Activated naive CD4-positive, alpha-beta T cell treated with Interleukin-2 at 50 U/mL for 16 hours (primary cell): ENCODE measurements at places on chromosomes 16 and 17.

DNA sequence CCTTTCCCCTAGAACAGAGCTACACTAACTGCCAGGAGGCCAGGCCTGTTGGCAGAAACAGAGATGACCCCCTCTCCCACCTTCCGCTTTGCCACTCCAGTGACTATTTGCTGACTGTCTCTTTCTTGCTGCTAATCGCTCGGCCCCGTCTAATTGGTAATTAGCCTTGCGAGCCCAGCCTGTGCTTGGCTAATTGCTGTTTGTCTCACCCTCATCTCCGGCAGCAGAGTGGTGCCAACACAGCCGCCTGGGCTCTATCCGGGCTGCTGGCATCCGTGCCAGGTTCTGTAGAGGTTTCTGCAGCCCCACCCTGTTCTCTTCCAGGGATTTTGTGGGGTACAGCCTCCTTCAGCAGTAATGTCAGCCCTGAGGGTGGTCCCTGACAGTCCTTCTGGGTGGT, 27.4 kb upstream of the PHB1 start:
- no peak for DNase-seq

DNA sequence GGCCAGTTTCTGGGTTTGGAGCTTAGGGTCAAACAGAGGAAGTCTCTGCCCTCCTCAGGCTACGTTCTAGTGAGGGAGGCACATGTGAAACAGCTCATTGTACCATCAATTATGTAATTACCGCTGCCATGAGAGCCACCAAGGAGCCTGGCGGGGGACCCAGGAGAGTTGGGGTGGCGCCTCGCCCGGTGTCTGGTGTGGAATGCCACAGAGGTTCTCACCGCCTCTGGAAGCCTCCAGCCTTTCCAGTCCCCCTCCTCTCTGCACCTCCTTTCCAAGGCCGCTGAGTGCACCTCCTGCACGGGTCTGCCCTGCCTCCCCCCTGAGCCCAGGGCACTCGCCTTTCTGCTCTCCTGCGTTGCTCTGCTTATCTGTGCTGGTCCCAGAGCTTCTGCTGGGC, 51.4 kb downstream of the SREBF1 start:
- DNase-seq: no peak

GRCh38 chr17:16288860-16289571, 64.3 kb downstream of the CENPV start:
- no peak for DNase-seq

GRCh38 chr16:29705030-29705429, 26.1 kb downstream of the QPRT start:
- DNase-seq: no peak

GRCh38 chr17:10775058-10775457, 28.8 kb downstream of the TMEM238L start:
- no peak for DNase-seq
